ENCODE measurements at places on chromosomes 6 and 20.

DNA sequence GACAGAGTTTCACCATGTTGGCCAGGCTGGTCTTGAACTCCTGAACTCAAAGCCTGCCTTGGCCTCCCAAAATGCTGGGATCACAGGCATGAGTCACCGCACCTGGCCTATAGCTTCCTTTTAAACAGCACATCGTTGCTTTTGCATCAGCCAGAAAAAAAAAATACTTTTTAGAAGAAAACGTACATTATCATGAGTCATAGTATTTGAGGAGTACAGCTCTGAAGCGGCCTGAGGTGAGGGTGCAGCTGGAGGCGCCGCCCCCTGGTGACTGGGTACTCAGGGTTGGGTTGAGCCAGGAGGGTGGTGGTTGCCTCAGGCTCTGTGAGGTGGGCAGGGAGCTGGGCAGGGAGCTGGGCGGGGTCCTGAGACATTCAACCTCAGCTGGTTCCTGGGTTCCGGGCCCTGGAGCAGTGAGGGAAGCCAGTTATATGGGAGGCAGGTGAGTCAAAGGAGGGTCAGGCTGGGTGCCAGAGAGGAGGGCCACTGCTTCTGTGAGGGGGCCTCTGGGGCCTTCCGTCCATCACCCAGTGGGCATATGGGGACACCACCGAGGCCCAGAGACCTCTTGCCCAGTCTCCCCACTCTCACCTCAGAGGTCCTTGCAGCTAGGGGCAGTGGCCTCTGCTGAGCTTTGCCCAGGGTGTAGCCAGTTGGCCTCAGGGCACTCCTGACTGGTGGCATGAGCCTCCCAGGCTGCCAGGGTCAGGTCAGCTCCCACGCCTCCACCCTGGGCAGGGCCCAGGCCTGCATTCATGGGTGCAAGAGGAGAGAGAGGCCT lies 11.7 kb upstream of the ID1 start:
- DNase-seq, result no peak

DNA sequence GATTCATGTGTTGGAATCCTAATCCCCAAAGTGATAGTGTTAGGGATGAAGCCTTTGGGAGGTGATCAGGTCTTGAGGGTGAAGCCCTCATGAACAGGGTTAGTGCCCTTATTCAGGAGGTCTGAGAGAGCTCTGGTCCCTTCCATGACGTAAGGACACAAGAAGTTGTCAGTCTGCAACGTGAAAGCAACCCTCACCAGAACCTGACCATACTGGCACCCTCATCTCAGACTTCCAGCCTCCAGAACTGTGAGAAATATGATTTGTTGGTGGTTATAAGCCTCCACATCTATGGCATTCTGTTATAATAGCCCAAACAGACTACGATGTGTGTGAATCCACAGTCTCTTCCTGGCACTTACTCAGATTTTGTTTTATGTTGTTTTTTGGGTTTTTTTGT lies 90.7 kb downstream of the TRERF1 start:
- no peak for DNase-seq

DNA sequence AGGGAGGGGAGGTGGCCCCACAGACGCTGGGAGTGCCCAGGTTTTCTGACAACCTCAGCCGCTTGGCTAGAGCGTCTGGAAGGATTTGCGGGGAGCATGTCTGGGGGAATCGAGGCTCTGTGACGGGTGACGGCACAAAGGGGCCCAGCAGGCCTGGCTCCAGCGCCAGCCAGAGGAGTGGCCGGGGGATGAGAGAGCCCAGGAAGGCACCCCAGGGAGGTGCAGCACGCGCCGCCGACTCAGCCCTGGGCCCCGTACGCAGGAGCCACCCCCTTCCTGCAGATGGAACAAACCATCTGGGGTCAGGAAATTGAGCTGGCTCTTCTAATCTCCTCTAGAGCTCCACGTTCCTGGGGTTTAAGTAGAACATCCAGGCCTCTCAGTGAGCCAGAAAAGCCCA lies 5.9 kb upstream of the SLCO4A1 start:
- DNase-seq, result no peak

DNA sequence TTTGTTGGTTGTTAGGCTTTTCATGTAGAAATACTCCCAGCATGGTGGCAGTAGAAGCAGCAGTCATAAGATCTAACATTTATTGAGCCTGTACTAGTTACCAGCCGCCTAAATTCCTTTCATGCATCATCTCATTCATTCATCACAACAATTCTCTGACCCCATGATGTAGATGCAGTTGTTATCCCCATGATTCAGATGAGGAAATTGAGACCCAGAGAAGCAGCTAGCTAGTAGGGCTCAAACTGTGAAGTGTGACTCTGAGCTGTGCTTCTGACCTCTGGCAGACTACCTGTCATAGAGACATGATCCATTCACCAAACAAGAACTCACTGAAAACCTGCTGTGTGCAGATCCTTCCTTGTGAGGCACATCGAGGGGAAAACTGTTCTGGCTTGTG lies 16.9 kb downstream of the RREB1 start:
- no peak for DNase-seq

- no peak for DNase-seq
These were observed 161.4 kb upstream of the KCNG1 start for GRCh38 chr20:51184289-51184688.

GRCh38 chr6:157211603-157212455 lies 111.5 kb downstream of the TMEM242 start:
- DNase-seq, result no peak

- DNase-seq, result no peak
These were observed 5.3 kb upstream of the FBXO9 start for GRCh38 chr6:53059648-53060589.

DNA sequence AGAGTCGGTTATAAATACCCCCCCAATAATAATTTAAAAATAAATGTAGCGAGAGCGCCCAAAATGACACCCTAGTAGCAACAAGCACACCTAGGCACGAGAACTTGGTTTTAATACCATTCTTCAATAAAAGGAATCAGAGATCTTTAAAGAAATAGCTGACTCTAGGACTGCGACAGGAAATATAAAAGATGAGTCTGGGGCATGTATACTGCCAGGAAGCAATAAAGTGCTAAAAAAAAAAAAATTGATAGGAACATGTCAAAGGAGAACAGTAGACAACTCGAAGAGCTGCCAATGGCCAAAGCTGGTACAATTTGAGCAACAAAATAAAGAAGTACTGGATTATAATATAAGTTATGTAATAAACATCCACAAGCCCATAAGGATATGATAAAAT lies 2.2 kb downstream of the PNISR start:
- DNase-seq, result no peak

- peak; percentile 55 for DNase-seq
These were observed 149.7 kb upstream of the TNFAIP3 start for GRCh38 chr6:137717074-137718073.

DNA sequence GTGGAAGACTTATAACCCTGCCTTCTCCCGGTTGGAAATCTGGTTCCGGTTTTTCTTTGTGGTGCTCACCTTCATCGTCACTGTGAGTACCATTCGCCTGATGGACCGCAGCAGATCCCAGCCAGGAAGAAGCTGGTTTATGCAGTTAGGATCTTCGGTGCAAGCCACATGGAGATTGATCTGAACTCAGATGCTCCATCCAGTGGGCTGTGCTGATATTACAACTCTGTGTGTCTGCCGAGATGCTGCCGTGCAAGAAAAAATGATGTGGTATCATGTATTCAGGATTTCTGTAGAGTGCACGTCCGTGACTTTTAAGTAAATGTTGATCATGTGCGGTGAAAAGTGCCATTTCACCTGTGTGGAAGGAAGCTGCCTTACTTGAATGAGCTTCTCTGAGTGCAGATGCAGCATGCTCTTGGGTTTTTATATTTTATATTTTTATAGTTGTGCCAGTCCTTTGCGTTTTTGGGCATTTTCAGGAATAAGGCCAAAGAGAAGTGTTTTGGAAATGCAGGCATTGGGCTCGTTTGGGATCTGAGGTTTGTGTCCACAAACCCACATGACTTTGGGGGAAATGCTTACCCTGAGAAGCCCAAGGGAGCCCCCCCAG lies 39.2 kb downstream of the DYNLT1 start:
- peak; percentile 36 for DNase-seq

- DNase-seq, result no peak
These were observed 20.3 kb downstream of the MMS22L start for GRCh38 chr6:97262676-97263075.

- DNase-seq, result no peak
These were observed 17.0 kb upstream of the SLA2 start for GRCh38 chr20:36663031-36663430.

GRCh38 chr6:5112066-5112799 lies 27.1 kb downstream of the PPP1R3G start:
- no peak for DNase-seq

DNA sequence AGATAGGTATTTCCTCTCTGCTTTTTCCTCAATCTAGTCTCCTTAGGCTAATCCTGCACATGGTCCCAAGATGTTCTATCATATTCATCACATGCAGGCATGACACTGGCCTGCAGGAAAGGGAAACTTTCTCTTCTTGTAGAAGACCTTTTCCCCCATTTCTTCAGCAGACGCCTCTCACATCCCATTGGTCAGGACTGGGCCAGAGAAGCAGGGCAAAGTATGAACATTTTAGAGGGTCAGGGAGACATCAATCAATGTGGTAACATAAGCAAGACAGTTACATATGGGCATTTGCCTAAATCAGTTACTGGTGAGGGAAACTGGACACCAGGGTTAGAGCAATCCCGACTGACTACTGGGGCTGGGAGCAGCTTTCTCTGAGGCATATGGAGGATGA lies 90.1 kb downstream of the CRYBG1 start:
- no peak for DNase-seq

GRCh38 chr20:17635332-17636244 lies 46.5 kb downstream of the RRBP1 start:
- no peak for DNase-seq

DNA sequence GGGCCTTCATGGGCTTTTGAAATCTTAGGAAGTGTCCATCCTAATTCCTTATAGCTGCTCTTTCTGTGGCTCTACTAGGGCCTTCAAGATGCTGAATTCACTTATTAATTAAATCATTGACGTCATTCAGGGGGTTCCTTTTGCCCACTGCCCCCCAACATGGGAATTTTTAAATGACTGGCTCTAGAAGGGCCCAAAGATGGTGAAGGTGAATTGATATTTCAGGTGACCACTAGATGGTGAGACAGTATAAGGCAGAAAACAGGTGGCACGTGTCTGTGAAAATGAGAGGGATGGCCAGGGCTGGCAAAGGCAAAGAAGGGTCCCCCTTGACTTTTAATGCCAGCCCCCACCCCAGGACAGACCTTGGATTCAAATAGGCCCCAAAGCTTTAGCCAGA lies 11.8 kb downstream of the GNAS start:
- no peak for DNase-seq

GRCh38 chr20:19515074-19515473 lies 243.0 kb upstream of the RIN2 start:
- no peak for DNase-seq

DNA sequence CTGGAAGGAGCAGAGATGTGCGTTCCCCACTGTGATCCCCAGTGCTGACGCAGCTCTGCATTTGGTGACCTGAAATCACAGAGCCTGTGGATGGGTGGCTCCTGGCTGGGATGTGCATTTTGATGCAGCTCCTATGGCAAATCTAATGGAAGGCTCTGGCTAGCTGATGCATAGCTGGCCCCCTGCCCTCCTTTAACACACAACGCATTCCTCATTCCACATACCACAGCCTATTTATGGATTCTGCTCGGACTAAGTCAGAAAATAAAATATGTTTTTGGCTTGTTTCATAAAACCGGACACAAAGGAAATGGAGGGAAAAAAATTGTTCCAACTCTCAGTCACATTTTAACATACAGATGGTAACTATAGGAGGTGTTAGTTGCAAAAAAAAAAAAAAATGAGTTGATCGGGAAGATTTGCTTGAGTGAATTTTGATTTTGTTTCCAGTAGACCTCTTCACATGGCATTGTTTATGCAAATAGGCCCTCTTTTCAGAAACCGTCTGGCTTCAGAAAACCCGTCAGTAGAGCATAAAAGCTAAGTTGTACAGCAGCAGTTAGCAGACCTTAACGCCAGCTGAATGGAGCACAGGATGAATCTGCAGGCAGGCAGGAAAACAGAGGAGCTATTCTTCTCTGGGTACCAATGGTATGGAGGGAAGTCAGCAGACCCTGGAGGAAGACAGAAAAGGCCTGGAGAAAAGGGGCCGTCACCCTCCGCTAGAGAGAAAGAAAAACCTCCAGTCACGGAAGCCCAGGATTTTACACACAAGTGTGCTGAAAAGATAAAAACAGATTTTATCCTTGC lies 215.4 kb downstream of the HDGFL1 start:
- DNase-seq, result no peak

GRCh38 chr6:16740097-16740496 lies 21.2 kb downstream of the ATXN1 start:
- no peak for DNase-seq

GRCh38 chr6:154239392-154239791 lies 117.2 kb downstream of the IPCEF1 start:
- DNase-seq, result no peak

DNA sequence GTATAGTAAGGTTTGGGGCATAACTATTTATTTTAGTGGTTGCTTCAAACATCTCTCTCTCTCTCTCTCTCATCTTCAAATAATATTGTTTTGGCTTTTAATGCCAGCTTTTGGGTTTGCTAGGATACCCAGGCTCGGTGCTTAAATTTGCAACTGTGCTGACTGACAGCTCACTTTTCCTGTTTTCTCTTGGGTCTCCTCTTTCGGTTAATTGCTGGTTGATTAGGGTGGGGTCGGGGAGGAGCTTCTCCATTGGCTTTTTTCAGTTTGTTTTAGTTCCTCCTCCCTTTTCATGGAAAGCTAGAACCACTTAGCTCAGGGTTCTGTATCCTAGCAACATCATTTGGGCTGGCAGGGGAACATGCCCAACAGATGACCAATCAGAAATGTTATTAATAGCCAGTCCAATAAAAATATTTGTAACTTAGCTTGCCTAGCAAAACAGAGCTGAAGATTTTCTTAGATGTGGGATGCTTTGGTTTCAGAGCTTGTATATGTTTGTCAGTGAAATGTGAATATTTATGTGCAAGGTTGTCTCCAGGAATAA lies 11.3 kb downstream of the TFAP2B start:
- no peak for DNase-seq

- DNase-seq, result no peak
These were observed 45.8 kb downstream of the AHI1 start for GRCh38 chr6:135451617-135452190.

DNA sequence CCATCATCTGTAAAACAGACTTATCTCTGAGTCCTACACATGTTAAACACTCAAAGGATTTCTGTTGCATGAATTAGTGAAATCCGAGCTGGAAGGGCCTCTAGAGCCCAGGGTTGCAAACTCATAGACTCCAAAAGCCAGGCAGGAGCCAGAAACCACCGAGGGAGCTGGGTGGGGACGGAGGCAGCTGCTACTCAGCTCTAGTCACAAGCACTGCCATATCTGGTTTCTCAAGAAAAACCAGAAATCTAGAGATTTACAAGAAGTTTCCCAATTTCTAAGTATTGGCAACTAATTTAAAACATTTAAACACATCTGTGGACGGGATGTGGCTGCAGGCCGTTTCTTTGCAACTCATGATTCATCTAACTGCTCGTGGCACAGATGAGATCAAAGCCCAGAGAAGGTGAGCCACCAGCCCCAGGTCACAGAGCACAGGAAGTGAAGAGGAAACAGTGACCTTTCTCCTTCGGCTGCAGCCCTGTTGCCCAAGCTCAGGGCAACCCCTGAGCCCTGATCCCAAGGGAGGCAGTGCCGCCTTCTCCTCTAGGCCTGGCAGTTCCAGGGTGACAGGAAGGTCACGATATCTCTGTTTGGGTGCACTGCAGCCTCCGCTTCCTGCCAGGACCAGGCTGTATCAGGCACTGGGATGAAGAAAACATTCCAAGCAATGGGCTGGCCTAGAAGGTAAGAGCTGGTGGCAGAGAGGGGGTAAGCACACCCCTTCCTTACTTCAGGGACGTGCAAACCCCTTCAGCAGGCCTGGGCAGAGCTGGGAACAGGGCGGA lies 26.4 kb upstream of the PTGIS start:
- no peak for DNase-seq

Data from activated T-cell treated with anti-CD3 and anti-CD28 coated beads for 1 hour (primary cell).